ENCODE measurements at places on chromosomes 5 and 9.
A peak's percentile ranks its signal among the peaks of the same experiment; 100 is the strongest.

DNA sequence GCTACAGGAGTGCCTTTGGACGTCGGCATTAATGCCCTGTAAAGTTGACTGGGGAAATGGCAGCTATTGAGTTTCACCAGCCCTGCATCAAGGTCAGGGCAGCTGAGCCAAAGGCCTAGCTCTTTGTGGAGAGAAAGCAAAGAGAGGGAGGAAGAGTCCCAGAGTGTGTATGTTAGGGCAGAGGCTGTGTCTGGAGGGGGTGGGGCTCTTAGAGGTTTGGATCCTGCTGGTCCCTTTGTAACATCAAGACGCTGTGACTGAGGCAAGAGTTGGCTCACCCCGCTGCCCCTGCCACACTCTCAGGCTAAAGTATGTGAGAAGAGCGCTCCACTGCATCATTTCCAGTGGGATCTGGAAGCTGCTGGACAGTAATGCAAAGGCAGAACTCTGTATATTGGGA is 34.3 kb downstream of the TMOD1 start:
- DNase-seq, result no peak

DNA sequence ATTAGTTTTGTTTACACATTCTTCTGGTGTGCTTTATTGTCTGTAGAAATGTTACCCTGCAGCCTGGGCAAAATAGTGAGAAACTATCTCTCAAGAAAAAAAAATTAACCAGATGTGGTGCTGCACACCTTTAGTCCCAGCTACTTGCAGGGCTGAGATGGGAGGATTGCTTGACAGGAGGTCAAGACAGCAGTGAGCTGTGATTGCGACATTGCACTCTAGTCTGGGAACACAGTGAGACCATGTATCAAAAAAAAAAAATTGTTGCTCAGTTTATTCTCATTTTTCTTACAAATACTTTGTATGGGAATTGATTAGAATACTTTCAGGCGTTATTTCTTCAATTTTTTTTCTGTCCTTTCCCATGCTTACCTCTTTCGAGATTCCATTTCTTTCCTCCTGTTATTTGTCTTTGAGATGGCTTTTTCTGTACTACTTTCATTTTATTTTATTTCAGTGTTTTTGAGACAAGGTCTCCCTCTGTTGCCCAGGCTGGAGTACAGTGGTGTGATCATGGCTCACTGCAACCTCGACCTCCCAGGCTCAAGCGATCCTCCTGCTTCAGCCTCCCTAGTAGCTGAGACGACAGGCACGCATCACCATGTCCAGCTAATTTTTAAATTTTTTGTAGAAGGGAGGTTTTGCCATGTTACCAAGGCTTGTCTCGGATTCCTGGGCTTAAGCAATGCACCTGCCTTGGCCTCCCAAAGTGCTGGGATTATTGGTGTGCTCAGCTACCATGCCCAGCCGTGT is 24.9 kb downstream of the TENT2 start:
- DNase-seq, result no peak

GRCh38 chr9:87497604-87498045 is at the start of gene DAPK1:
Gene DAPK1, plus strand, starts transcription at chr9:87497867. Its CDS starts 1,211 bp downstream, at chr9:87499078.
- no peak for DNase-seq

GRCh38 chr9:110065532-110065931 is 142.4 kb downstream of the C9orf152 start:
- no peak for DNase-seq

- DNase-seq, result no peak
Observed at GRCh38 chr5:142777099-142777498, 6.9 kb downstream of the ARHGAP26 start.

GRCh38 chr5:54702470-54702869 is 184.9 kb downstream of the SNX18 start:
- no peak for DNase-seq

DNA sequence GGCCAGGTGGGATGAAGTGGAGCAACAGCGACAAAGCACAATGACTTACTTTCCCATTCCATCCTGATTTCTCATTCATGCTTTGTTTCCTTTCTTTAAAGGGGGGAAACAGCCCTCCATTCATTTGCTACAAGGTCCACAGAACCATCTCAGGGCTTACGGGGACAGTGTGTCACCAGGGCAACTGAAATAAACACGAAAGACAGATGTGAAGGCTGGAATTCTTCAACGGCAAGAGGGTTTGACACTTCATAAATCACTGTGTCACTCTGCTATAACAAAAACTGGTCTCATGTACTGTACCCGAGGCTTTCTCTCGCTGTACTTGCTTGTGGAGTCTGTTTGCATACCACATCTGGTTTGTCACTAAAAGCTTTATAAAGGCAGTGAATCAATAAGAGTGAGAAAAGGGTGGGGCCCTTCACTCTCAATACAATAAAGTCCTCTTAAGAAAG is 150.8 kb downstream of the EFNA5 start:
- DNase-seq, result no peak

- DNase-seq, result no peak
Observed at GRCh38 chr9:93039456-93039855, 19.0 kb upstream of the SUSD3 start.

DNA sequence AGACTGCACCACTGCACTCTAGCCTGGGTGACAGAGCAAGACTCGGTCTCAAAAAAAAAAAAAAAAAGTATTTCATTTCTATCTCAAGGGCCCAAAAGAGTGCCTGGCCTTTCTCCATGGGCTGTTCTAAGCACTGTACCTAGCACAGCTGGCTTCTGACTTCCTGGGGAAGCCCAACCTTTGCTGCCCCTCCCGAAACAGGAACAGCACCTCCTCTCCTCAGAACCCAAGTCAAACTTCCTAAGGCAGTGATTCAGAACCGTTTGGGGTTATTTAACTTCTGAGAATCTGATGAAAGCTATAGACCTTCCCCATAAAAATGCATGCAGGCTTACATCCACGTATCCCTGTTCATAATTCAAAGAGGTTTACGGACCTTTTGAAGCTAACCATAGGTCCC is 57.8 kb downstream of the NRG2 start:
- no peak for DNase-seq

GRCh38 chr5:14959399-14960119 is 88.0 kb upstream of the ANKH start:
- no peak for DNase-seq

- no peak for DNase-seq
Observed at GRCh38 chr5:135383803-135384495, 15.1 kb downstream of the MACROH2A1 start.

GRCh38 chr9:133754688-133755227 is 16.6 kb upstream of the SARDH start:
- DNase-seq, result no peak

- no peak for DNase-seq
Observed at GRCh38 chr9:250039-250438, 35.4 kb downstream of the DOCK8 start.

- DNase-seq, result no peak
Observed at GRCh38 chr9:106277966-106278365, 583.6 kb downstream of the TMEM38B start.

- DNase-seq, result no peak
Observed at GRCh38 chr5:148887123-148887881, 60.9 kb downstream of the ADRB2 start.

DNA sequence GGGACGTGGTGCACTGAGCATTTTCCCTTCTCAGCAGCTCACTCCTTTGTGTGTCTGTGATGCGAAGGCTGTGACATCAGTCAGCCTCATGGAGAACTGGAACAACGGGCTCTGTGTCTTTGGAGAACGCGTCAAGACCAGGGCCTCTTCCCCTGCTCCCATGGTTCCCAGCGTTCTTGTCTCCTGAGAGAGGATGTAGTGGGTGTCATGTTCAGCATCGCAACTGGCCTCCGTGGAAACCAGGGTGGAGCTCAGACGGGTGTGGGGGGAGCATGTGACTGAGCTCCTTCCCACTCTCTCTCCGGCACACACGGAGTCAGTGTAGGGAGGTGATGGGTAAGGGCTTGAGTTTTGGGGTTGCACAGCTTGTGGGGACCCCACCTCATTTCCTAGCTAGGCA is 59.7 kb downstream of the TENT4A start:
- DNase-seq, result peak; percentile 58

DNA sequence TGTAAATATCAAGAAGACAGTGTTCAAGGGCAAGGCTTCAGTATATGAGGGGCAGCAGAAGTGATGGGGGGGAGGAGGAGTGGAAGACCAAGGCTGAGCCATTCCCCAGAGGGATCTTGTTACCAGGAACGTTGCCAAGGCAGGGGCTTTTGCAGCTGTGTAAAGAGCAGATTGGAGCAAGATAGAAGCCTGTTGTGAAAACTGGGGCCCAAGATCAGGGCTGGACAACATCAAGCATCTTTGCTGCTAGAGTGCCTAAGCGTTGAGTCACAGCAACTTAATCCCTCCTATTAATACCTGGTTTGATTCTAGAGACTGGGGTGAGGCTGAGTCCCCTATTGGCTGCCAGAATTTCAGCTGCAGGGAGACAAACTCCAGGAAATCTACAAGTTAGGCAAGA is 18.4 kb upstream of the ERCC6L2 start:
- no peak for DNase-seq

- DNase-seq, result no peak
Observed at GRCh38 chr5:16690243-16690852, 73.6 kb upstream of the RETREG1 start.

GRCh38 chr5:138664276-138664943 is 88.8 kb upstream of the CTNNA1 start:
- DNase-seq, result no peak

DNA sequence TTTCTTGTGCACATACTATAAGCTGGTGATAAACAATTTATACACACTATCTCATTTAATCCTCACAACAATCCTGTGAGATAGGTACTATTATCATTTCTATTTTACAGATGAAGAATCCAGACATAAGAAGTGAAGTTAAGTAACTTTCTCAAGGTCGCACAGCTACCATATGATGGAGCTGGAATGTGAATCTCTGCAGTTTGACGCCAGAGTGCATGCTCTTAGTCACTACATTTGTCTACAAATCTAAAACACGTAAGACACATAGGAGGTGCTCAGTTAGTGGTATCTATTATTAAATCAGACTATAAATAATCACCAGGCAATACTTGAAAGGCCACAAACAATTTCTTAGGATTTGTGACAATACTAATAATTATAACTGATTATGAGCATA is 45.0 kb upstream of the CDKN2B start:
- DNase-seq, result no peak

GRCh38 chr9:129602598-129603415 is 18.1 kb downstream of the C9orf50 start:
- DNase-seq, result no peak

- no peak for DNase-seq
Observed at GRCh38 chr5:111135946-111136345, 43.8 kb downstream of the WDR36 start.

DNA sequence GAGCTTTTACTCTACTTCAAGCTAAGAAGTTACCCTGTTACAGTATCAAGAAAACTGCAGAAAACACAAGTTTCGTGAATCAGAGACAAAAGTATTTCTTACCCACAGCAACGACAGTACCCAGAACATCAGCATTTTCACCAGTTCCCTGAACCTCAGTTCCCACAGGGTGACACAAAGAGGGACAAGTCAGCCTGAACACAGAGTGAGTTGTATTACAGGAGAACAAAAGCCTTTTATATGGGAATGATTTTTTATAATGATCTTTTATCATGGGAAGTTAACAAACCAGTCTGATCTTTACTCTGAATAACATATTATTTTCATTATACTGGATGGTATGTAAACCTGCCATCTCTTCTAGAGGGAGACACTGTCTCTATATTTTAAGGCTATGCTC is 139.0 kb upstream of the ITGA1 start:
- no peak for DNase-seq

DNA sequence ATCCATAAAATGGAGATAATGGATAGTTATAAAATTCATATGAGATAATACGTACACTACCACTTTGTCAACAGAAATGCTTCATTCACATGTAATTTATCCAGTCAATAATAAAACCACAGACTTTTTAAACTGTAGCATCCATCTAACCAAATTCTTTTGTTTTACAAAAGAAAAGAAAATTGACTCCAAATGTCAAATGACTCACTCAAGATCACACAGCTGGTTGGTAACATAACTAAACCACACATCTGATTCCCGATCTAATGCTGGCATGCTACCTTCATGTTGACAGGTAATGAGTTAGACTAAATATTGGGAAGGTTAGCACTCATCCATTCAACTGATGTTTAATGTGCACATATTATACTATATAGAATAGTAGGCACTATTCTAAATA is 4.9 kb downstream of the FRMD3 start:
- DNase-seq, result no peak

DNA sequence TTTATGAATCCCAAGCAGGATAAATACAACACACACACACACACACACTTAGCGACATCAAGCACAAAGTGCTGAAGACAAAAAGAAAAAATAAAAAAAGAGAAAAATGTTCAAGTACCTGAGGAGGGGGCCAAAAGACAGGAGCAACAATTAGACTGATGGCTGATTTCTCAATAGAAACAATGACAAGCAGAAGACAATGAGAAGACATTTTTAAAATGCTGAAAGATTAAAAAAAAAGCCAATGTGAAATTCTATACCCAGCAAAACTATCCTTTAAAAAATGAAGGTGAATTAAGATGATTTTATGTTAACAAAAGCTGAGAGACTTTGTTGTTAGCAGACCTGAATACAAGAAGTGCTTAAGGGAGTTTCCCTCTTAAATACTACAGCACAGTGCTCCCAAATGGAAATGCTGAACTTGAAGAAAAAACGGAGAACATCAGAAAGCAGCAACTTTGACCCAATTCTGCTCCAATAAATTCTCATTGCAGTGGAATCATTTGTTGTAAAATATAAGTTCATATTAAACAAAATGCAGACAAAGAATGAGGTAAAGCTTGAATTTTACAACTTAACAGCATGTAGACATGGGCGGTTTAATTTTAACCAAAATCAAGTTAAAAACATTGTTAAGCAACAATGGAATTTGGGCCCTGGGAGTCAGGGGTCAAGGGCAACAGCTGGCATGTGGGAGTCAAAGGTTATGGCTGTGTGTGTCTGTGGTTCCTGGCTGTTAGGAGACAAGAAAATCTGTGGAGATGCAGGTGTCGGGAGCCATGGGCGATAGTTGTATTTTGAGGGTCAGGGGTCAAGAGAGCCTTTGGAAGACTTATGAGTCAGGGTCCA is 776 bp upstream of the RANBP17 start:
- DNase-seq, result no peak

GRCh38 chr9:10443181-10443867 is 169.5 kb downstream of the PTPRD start:
- no peak for DNase-seq

DNA sequence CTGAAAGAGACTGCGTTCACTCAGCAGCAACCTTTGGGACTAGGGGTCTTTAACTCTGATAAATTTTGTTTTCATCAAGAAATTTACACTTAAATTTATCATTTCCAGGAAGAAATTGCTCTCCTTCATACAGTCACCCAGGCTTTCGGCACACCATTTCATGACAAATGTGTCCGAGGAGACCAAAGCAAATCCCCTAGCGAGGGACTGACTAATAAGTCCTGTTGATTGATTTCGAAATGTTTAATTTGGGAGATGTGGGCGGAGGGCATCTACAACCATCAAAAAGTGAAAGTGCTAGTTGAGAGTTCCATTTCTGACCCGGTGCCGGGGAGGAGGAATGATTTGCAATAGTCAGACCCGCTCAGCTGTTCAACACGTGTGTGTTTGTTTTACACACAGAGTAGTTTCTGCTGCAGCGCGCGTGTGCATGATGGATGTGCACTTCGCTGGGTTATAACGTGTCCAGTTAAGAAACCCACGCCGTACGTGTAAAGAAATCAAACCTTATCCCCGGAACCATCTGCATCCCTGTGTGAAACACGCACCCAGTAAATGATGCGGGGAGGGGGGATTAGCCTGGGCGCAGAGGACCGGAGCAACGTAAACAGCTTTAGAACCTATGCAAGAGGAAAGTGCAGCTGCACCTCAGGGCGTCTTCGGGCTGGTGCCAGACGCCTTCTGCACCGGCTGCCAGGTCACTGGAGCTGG is 845 bp upstream of the NR4A3 start:
- DNase-seq, result no peak

All from NCI-H2029 treated with DMSO at 0.1 percent for 48 hours (cell line).